ENCODE measurements at places on chromosomes 5 and 9.

- DNase-seq: no peak
Observed at GRCh38 chr9:11023201-11023600, 410.4 kb upstream of the PTPRD start.

GRCh38 chr5:5695266-5695665, 272.8 kb downstream of the ICE1 start:
- DNase-seq: no peak

GRCh38 chr9:132164604-132165362, 2.9 kb downstream of the NTNG2 start:
- no peak for DNase-seq

DNA sequence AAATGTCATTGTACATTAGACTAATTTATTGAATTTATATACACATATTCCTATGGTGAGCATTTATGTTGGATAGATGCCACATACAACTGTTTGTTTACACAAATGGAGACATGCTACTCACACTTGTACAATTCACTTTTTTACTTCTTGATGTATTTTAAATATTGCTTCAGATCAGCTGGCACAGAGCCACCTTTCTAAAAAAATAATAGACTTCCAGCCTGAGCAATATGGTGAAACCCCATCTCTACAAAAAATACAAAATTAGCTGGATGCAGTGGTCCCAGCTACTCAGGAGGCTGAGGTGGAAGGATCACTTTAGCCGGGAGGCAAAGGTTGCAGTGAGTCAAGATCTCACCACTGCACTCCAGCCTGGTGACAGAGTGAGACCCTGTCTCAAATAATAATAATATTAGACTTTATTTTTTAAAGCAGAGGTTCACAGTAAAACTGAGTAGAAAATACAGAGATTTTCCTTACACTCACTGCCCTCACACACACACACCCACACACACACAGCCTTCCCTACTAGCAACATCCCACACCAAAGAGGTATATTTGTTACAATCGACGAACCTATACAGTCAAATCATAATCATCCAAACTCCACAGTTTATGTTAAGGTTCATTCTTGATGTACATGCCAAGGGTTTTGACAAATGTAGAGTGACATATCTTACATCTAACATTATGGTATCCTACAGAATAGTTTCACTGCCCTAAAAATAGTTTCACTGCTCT, 16.5 kb upstream of the ADRB2 start:
- DNase-seq: no peak

DNA sequence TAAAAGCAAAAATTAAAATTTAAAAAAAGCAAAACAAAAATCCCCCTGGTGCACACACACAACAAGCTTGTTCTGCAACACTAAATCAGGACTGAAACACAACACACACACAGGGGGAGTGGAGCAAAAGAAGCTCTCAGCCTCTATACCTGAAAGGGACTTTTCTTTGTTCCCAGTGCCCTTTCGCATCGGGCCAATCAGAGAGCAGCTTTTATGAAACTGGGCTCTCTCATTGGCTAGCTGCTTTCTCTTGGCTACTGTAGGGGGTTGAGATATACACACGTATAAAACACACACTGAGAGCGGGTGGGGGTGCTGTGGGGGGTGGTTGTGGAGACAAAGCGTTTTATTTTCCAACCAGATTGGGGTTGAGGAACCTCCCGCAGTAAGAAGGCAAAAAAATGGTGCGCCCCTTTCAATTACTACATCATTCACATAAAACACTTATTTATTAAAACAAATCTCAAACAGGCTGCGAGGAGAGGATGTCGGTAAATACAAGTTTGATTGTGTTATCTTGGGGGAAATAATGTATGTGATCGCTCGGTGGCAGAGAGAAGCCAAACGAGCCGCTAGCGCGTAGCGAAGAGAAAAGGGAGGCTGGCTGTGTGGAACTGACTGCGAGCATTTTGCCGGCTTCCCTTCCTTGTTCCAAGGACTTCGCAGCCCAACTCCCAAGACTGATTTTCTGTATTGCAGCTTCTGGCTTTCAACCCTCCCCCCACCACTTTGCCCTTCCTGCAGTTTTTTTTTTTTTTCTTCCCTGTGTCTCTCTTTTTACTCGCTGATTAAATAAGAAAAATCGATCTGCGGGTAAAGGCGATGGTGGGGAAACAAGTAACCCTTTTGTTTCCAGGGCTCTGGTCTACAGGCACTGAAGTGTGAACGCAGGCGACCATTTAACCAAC, 2.5 kb upstream of the ZNF608 start:
- no peak for DNase-seq

DNA sequence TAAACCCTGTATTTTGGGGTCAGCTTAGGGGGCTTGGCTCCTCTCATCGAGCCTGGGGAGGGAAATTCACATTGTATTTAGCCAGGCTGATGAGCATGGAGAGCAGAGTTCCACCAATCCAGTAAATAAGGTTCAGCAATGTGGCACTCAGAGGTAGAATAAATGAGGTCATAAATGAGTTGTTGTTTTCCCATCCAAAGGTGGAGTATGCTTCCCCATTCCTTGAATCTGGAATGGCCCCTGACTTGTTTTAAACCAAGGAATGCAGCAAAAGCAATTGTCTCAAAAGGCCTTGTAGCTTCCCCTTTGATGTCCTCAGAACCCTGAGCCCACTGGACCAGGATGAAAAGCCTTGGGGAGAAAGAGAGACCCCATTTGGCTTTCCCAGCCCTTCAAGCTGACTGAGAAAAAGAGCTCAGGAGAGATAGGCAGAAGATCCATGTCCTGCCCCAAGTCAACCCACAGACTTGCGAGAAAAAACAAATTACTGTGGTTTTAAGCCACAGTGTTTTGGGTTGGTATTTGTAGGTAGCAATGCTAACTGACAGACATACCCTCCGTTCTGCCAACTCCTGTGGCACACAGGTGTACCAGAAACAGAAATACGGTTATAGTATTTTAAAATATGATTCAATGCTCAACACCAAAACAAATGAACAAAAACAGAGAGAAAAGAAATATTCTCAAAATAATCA, 566.0 kb upstream of the DMAC1 start:
- DNase-seq: no peak

DNA sequence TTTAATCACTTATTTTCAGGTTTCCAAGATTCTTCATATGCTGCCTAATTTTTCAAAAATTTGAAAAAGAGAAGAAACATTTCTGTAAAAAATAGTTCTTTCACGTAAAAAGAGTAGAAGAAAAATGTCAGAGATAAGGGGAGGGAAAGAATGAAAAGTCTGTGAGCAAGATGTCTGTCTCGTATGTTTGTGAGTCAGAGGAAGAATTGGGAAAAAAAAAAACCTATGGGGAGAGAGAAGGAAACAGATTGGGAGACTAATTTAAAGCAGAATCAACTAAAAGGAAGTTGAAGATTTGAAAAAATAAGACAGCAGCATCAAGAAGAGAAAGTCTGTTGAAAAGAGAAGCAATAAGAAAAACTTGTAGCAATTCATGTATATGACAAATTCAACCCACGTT, 456.3 kb downstream of the HINT1 start:
- DNase-seq: no peak

DNA sequence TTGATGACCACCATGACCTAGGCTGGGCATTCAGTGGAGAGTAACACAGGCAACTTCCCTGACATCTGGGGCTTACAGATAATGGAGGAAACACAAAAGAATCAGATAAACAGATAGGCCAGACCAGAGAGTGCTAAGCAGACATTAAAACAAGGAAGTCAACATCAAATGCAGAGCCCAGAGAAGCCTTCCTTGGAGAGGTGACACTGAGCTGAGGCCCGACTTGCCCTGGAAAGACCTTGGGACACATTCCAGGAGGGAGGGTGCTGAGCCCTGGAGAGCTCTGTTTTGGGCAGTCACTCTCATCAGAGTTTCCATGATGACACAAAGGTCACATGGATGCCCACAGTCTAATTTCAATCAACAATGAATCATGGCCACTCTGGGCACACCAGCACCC, 31.9 kb upstream of the C5orf58 start:
- no peak for DNase-seq

DNA sequence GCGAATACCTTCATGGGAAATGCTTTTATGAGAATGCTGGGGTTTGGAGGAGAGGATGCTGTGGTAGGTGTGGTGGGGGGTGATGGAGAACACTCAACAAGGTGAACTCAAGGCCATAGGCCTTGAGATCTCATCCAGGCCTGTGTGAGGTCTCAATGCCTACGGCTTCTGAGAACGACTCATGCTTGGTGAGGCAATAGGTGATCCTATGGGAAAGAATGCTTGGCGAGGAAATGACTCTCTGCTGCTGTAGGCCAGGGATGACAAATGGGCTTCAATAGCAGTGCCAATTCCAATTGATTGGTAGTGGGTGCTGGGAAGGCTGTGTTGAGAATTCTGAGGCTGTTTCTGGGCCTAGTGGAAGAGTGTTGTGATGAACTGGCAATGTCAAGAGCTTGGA, 280.2 kb upstream of the CLINT1 start:
- DNase-seq: no peak

DNA sequence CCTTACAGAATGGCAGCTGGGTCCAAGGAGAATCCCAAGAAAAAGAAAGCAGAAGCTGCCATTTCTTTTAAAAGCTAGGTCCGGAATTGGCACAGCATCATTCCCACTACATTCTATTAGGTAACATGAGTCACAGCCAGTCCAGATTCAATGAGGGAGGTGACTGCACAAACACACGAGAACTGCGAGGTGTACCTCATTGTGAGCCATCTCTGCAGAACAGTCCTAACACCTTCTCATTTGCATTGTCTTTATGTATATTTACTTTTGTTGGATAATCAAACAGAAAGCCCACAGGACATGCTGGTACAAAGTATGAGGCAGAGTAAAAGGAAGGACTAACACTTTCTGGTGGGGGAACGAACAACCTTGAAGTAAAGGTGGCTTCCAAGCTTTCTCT, 14.6 kb upstream of the HABP4 start:
- DNase-seq: no peak

GRCh38 chr9:37902796-37903646, 906 bp downstream of the SLC25A51 start:
- DNase-seq: no peak

DNA sequence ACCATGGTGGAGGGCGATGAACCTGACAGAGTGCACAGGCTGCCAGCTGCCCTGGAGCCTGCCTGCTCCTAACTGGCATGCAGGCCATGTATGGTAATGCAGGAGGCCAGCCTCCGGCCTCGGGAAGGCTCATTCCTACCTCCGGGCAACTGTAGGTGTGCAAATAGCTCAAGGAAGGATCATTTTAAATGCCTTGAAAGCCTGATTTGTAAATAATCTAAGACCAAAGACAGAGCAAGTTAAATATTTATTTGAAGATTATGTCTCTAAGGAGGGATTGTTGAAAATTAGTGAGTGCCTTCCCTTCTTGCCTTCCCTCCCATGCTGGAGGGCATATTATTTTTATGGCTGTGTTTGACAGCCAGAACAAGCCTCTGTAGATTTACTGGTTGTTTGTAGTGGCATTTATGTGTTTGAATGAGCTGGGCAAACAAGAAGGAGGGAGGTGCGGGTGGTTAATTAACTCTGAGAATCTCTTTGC, 285.7 kb upstream of the TUT7 start:
- DNase-seq: no peak

- DNase-seq: no peak
Observed at GRCh38 chr5:145450286-145450885, 384.8 kb downstream of the PRELID2 start.

GRCh38 chr9:121604654-121605053, 46.8 kb upstream of the DAB2IP start:
- DNase-seq: no peak

DNA sequence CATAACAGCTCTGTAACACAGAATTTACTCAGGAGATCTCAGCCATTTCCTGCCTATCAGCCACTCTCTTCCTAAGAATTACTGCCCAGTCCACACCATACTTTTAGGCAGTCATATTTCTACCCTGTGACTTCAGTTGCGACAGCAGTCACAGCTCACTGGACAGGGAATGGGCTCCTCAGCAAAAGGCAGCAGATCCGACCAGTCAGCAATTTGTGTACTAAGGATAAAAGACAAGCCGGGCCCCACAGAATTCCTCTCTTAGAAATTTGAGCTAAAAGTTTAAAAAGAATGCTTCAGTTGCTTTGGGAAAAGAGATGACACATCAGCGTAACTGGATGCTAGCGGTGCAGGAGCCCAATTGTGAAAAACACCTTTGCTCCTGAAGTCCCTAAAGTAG, 172.1 kb downstream of the ENC1 start:
- no peak for DNase-seq

- no peak for DNase-seq
Observed at GRCh38 chr9:86827893-86828292, 119.4 kb downstream of the GAS1 start.

- DNase-seq: no peak
Observed at GRCh38 chr9:29078063-29078666, 1504.9 kb upstream of the C9orf72 start.

- no peak for DNase-seq
Observed at GRCh38 chr5:3659907-3660306, 64.3 kb downstream of the IRX1 start.

GRCh38 chr9:113309204-113309813, 6.1 kb upstream of the RNF183 start:
- DNase-seq: no peak

DNA sequence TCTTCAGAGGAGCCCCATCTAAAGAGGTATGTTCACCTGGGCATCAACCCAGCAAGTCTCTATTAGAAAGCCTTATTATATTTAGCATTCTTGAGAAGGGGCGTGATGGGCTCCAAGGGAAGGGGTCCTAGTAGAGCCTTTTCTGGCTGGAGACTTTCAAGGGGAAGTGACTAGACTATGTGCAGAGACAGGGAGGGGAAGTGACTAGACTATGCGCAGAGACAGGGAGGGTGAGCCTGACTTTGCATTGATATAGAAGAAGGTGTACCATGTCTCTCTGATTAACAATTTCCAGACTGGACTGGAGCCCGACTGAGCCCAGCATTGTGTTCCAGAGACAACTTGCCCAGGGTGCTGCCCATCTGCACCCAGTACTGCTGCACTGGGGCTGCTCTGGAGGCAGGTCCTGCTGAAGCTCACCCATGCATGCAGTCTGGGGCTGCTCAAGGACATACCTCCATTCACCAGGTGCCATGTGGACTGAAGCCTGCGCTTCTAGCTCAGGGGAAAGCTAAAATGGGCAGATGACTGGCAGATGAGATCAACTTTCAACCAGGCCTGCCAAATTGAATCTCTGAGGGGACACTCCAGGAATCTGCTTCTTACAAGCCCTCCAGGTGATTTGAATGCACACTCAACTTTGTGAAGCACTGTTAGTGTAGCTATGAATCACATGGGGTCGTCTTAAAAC, 83.0 kb upstream of the GNA14 start:
- DNase-seq: no peak

DNA sequence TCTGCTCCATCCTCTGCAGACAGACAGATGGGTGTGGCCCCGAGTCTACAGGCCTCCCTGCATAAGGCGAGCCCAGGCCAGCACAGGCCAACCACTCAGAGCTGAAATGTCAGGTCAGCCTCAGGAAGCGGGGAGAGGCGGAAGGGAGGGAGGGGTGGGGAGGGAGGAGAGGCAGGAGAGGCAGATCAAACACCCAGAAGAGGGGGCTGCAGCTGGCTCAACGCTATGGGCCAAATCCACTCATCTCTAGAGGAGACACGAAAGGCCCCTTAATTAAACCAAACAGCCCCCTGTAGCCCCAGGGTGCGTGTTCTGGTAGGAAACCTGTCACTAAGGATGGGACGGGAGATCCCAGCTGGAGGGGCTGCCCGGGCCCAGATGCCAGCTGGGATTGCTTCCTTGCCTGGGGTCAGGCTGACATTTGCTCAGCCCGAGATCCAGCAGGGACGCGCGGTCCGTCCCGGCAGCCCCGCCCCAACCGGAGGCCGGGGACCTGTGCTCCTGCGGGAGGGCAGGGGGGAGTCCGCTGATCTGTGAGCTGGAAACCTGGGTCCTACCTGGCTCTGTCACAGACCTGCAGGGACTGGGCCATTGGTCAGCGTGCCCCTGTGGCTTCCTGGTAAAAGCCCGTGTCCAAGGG, 97.2 kb upstream of the SARDH start:
- DNase-seq: no peak

All from activated T-helper 2 cell treated with anti-CD3 and anti-CD28 coated beads, Interferon-gamma antibody, Interleukin-2, Interleukin-4, amounts not matched to agents 10 μg/mL and 5 μg/mL and 100 μg/mL, durations not matched to agents 14 hours and 24 hours and 36 hours (primary cell).